ENCODE measurements at places on chromosomes 3 and 15. TPM values are rescaled to one million over a fixed set of nuclear protein-coding genes. Genes with fewer than 3 reads are reported as not detected.
A peak's percentile ranks its signal among the peaks of the same experiment; 100 is the strongest.

DNA sequence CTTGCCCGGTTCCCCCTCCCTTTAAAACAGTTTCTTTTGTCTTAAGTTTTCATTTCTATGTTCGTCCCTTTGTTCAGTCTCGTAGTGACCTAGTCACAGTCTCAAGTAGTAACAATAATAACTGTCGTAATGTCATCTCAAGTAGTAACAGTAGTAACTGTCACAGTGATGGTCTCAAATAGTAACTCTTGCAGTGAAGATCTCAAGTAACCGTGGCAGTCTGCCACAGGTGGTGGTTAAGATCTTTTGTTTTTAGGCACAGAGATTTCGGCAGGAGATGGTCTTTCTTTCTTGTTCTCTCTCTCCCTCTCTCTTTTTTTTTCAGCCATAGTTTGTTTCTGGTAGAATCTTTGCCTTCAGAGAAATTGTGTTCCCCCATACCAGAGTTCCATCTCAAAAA, 656.0 kb upstream of the SGO1 start:
- peak; percentile 11 for DNase-seq

GRCh38 chr3:113431811-113432210, 9.5 kb downstream of the CFAP44 start:
- no peak for DNase-seq

DNA sequence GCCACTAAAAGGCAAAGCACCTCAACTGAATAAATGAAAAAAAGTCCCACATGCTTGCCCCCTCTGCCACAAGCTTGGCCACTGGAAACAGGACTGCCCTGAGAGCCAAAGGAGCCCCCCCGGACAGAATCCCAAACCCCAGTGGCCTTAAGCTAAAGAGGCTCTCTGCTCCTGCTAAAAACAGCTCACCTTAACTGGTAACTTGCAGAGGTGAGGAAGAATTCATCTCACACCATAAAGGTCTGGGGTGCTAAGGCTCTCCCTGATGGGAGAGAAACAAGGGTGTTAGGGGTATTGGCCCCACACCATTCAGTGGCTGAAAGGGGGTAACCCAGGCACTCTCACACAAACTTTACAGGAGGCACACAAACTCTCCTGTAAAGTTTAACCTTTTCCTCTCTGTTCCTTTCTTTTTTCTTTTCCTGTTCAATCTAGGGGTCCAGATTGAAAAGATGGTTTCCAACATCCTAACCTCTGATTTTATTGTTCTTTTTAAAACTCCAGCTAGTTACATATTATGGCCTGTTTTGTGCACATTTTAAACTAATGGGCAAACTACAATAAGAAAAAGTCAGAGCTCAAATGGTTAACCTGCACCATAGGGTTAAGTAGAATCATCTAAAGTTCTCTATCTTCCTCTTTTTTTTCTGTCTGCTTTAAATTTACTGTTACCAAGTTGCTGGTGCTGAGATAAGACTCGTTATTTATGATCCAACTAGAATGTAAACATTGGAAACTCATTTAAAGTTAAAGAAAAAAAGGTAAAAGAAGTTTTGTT, 19.9 kb downstream of the TRANK1 start:
- DNase-seq, result no peak

GRCh38 chr15:91886878-91887277, 33.4 kb downstream of the SLCO3A1 start:
- DNase-seq, result no peak

- DNase-seq, result no peak
Measured at GRCh38 chr15:40872791-40873693, 992 bp downstream of the RHOV start.

DNA sequence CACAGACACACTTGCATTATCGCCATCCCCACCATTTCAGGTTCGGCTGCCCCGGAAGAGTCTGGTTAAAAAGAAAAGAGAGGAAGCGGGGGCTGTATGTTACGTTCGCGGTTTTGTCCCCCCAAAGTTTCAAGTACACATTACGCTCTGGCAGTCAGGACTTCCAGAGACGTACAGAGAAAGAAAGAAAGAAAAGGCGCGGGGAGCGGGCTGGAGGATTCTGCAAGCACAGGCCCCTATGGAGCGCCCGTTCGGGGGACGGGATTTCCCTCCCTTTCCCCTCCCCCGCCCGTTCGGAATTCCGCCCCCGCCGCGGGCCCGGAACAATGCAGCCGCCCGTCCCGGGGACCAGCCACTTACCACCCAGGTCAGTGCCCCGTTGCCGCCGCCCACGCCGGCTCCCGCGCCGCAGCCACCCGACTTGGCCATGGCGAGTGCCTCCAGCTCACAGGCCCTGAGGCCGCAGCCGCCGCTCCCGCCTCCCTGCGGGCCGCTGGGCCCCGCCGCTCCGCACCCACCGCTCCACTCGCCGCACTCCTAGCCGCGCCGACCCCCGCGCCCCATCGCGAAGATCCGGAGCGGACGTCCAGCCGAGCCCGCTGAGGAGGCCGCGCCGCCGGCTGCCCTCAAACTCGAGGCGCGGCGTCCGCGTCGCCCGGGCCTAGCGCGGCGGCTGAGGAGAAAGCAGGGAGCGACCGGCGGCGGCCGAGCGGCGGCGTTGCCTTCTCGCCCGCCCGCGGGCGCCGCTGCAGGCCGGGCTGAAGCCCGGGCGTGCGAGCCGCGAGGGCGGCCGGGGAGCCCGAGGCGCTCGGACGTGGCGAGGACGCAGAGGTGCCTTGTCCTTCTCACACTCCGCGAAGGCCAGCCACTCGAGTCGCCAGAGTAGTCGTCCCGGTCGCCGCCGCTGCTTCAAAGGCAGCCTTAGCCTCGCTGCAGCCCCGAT, 567 bp downstream of the TOP2B start:
- peak; percentile 81 for DNase-seq

DNA sequence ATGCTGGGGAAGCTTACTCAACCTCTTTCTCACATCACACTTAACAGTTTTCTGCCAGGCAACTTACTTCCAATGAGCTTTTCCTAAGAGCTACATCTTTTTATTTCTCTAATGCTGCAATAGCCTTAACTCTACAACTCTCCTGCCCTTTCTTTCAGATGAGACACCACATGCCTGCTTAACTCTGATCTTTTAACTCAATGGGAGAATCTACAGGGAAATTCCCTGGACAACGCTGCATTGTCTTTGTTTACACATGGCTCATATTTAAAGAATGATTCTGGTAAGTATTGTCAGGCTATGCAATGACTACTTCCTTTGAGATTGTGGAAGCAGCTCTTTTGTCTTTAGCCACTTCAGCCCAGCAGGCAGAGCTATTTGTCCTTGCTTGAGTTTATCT, 353.1 kb upstream of the BCHE start:
- DNase-seq, result no peak

DNA sequence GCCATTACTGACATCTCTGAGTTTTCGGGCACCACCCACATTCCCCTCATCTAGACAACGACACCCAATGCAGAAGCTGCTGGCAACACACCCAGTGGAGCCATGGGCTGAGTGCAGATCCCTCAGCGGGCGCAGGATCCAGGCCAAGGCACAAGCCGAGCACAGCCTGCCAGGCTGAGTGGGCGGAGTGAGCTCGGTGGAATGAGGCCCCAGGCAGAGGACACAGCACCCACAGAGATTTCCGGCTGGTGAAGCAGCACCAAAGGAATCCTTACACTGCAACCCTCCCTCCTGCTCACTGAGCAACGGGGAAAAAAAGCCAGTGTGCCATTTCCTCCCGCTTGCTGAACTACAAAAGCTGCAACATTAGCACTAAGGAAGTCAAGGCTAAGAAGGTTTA, 34.3 kb downstream of the ZMAT3 start:
- DNase-seq, result peak; percentile 31

GRCh38 chr3:34411596-34411995, 613.2 kb downstream of the PDCD6IP start:
- DNase-seq, result no peak

Gene GCNT3
- 0.13 TPM for polyA plus RNA-seq

Gene SPINT1
- polyA plus RNA-seq, result 11.0 TPM

Gene NR2F2
- polyA plus RNA-seq, result 71.4 TPM

Gene KCNMB2
- polyA plus RNA-seq, result 14.4 TPM

Gene KLF15
- polyA plus RNA-seq, result 1.2 TPM

Gene HIGD2B
- not detected for polyA plus RNA-seq

Measured in muscle of leg (tissue), 16 donors.